GM20000 (cell line): ENCODE measurements at places on chromosomes 12 and 14.
A peak's percentile ranks its signal among the peaks of the same experiment; 100 is the strongest.

DNA sequence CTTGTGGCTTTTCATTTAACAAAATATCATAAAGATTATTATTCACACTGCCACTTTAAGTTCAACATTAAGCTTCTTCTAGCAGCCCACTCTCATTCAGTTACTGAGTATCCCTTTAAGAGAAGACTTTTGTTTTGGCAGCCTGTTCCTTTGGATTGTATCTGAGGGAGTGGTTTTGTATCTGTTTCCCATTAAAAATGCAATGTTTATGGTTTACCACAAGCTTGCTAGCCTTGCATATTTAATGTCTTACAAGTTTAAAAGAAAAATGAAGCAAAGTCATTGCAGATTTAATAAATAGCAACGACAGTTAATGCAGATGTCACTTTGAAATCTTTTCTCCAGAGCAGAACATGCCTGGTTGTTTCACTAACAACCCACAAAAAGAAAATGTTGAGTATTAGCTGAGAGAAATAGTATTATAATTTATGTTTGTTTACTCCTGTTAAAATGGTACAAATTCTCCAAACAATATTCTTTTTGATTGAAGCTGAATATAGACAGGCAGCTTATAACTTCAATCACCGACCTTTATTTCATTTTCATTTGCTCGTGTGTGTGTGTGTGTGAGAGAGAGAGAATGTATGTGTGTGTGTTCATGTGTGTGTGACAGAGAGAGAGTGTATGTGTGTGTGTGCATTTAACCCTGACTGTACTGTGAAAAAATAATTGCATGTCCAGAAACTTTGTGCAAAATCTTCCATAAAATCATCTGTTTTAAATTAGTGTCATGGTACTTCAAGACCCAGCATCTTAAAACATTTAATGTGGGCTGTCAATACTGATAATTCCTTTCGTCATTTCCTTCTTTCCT, 1.8 kb downstream of the DCN start:
- no peak for DNase-seq

DNA sequence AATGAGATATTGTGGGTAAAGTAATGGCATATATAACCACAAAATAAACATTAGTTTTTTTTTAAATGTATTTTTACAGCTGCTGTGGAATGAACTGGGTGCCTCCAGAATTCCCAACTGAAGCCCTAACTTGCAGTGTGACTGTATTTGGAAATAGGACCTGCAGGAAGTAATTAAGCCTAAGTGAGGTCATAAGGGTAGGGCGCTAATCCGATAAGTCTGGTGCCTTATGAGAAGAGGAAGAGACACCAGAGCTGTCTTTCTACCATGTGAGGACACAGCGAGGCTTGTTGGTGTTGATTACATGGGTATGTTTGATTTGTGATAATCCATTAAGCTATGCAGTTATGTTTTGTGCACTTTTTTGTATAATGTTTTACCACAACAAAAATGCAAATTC, 136.8 kb downstream of the TPH2 start:
- no peak for DNase-seq

DNA sequence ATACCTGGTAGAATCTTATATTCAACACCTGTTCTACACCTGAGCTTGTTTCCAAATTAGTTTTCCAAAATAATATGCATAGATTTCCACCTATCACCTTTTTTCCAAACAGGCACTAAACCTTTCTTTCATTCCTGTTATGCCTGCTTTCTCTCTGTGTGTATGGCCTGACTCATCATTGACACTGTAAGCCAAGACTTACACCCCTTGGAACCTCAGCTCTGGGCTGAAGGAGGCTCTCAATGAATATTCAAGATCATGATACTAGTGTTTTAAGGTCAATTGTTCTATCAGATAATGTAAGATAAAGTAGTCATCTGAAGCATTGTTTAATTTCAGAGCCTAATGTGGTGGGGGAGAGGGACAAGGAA, 1193.3 kb downstream of the FLRT2 start:
- DNase-seq, result no peak

DNA sequence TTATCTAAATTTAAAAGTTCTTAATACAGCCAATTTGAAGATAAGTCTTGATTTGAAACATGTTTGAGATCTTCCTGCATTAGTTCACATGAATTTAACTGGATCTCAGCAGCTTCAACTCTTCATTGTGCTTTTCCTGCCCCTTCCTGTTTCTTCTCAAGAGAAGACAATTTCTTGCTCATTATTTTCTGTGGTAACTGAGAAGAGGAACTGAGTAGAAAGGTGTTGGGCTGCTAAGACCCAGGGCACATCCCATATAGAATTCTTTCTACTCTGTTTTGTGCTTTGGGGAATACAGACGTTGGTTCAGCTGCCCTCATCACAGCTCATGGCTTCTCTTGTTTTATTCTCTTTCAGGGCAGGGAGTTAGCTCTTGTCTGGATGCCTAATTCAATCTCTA, 110.2 kb downstream of the SNAPC1 start:
- DNase-seq, result peak; percentile 60

GRCh38 chr12:80201908-80202307, 102.6 kb downstream of the OTOGL start:
- DNase-seq, result no peak

- no peak for DNase-seq
Observed at GRCh38 chr12:121025442-121026226, 9.3 kb upstream of the C12orf43 start.

- DNase-seq, result no peak
Observed at GRCh38 chr14:96688629-96689028, 108.6 kb upstream of the VRK1 start.

DNA sequence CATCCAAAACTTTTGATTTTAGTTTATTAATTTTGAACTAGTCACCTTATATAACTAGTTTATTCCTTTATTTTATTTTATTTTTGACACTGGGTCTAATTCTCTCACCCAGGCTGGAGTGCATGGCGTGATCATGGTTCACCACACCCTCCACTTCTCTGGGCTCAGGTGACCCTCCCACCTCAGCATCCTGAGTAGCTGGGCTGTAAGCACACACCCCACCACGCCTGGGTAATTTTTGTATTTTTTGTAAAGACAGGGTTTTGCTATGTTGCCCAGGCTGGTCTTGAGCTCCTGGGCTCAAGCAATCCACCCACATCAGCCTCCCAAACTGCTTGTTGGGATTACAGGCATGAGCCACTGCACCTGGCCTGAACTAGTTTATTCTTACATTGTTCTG, 17.3 kb downstream of the PCNX1 start:
- DNase-seq, result no peak

- no peak for DNase-seq
Observed at GRCh38 chr14:33957299-33957698, 6.4 kb upstream of the EGLN3 start.

GRCh38 chr14:50088731-50089130, 27.6 kb downstream of the VCPKMT start:
- no peak for DNase-seq

GRCh38 chr12:29415111-29415510, 34.1 kb upstream of the ERGIC2 start:
- no peak for DNase-seq

GRCh38 chr12:15608941-15609340, 180.2 kb downstream of the EPS8 start:
- DNase-seq, result no peak

DNA sequence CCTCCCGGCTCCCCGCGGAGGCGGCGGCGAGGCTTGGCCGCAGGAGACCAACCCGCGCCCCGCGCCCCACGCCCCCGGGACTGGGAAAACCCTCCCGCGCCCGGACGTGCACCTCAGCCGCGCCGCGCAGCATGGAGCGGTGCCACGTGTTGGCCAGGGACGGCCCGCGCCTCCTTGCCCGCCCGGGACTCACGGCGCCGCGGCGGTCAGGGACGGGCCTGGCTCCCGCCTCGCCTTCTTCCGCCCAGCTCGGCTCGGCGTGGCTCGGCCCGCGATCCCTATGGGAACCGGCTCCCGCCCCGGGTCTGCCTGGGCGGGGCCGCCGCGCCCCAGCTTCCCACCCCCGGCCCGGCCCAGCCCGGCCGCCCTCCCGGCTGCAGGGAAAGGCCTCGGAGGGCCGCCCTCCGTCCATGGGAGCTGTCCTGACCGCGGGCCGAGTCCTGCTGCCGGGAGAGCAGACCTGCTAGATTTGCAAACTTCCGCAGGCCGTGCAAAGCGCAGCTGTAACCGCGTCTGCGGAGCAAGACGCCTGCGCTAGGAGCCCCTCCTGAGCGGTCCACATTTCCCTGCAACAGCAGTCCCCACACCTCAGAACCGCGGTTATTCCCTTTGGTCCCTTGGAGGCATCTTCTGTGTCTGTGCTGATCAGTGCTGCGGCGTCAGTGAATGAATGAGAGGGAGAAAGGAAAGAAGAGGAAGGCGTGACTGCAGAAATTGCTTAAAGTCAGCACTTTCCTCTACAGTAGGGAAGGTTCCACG, at the start of gene CDKL1:
CDKL1 (minus strand) TSS at position 251 of the 759 bp plus-strand sequence. CDS start 1,013 bp downstream, outside the sequence.
- peak; percentile 74 for DNase-seq

DNA sequence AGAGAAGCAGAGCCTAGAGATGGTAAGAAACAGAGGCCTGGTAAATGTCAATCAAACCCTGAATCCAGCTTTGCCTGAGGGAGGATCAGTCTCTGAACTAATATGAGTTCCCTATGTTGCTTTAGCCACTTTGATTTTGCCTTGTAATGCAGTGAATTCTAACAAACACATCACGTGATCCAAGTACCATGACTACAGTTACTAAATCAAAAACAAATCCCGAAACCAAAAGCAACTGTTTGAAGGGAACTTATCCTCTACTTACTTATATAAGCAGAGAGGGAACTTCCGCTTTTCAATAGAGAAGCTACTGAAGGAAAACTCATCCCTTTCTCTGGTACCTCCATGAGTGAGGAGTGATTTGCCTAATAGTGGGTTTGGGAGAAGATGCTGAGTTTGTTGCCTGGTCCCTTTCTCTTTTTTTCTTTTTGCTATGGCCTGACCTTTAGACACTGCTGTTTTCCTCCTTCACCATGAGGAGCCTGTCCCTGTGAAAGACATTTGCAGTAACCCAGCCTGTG, 7.7 kb upstream of the PPTC7 start:
- peak; percentile 72 for DNase-seq

- no peak for DNase-seq
Observed at GRCh38 chr14:74660167-74660566, 48.1 kb upstream of the LTBP2 start.

GRCh38 chr14:76946753-76947077, 81.8 kb downstream of the IRF2BPL start:
- no peak for DNase-seq

- no peak for DNase-seq
Observed at GRCh38 chr12:103848143-103848542, 7.1 kb upstream of the NT5DC3 start.

DNA sequence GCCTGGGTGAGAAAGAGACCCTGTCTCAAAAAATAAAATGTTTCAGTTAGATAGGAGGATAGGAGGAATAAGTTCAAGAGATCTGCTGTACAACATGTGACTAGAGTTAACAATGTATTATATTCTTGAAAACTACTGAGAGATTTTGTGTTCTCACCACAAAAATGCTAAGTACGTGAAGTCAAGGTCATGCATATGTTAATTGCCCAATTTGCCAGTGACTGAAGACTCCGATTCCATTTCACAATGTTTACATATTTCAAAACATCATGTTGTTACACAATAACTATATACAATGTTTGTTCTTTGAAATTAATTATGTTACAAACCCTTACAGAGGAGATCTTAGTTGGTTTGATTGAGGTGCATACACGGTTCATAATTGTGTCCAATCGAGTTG, 52.1 kb downstream of the SLC15A4 start:
- DNase-seq, result no peak

- no peak for DNase-seq
Observed at GRCh38 chr14:34715127-34715863, 902 bp upstream of the CFL2 start.

GRCh38 chr12:104863296-104863948, 94.7 kb downstream of the SLC41A2 start:
- no peak for DNase-seq

- no peak for DNase-seq
Observed at GRCh38 chr12:8823565-8824300, 1.3 kb downstream of the A2ML1 start.

DNA sequence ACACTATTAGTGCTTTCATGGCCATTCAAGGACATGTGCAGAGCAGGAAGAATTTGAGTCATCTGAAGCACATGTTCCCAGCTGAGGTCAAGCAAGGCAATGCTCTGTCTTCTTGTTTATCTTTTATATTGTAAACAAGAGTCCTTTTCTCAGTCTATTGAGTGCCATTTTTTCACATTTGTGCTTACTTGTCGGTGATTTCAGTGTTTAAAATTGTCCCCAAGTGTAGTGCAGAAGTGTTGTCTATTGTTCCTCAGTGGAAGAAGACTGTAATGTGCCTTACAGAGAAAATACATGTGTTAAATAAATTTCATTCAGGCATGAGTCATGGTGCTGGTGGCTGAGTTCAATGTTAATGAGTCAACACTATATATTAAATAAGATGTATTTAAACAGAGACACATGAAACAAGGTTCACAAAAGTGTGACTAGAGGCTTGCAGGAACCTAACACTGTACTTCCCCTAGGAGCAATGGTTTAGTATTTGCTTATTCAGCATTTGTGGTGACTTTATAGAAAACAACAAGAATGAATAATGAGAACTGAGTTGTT, 391.1 kb downstream of the LRIG3 start:
- DNase-seq, result no peak

- DNase-seq, result no peak
Observed at GRCh38 chr12:66768293-66768692, 89.4 kb upstream of the GRIP1 start.
